ENCODE measurements at places on chromosomes 3 and 15.

GRCh38 chr3:81585937-81586336 is 175.5 kb downstream of the GBE1 start:
- DNase-seq: no peak

GRCh38 chr15:48040166-48040817 is 80.5 kb upstream of the SLC24A5 start:
- no peak for DNase-seq

DNA sequence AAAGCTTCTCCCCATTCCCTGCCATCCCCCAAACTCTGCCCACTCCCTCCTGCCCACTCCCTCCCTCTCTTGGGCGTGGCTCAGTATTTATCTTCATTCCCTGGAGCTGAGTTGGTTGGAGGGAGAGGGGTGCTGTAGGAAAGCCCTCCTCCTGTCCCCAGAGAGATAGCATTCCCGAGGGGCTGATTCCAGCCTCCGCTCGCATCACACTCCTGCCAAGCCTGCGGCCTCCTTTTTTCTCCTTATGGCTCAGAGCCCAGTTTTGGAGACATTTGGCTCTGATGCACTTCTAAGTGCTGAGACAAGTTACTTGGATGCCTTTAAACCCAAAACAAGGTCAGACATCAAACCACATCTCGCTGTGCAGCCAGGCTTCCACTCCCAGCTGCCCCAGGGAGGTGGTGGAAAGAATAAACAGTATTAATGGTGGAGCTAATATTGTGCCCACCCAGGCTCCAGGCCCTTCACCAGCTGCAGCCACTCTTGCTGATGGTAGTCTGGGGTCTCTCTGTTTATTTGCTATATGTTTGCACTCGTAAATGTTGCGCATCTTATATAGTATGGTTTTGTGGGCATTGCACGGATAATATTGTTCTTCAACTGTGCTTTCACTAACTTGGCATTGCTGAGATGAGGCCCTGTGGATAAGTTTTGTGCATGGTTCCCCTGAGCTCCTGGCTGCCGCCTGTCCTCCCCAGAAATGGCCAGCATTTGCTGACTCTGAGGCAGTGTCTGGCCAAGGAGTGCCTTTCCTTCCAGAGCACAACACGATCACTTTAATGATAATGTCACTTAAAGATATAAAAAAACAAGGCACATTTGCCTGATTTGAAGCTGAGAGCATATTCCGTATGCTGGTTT is 157.2 kb downstream of the LRRC28 start:
- DNase-seq: peak; percentile 5

DNA sequence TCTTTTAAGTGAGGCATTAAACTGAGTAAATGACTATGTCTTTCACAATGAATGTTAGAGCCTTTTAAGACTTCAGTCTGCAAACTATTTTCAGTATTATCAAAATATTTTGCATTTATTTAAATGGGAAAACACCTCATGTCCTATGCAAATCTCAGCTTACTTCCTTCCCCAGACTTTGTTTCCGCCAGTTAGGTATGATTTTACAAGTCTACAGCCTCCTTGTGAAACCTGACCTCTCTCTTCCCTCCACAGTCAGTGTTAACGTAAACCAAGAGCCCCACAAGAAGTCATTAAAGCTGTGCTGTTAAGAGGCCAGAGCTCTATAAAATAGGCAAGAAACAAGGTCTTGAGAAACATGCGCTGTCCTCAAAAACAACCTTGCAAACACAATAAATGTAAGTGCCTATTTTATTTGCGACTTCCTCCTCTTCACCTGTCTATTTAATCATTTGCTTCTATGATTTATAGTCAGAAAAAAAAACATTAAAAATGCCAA is 48.3 kb downstream of the PRTG start:
- DNase-seq: no peak

DNA sequence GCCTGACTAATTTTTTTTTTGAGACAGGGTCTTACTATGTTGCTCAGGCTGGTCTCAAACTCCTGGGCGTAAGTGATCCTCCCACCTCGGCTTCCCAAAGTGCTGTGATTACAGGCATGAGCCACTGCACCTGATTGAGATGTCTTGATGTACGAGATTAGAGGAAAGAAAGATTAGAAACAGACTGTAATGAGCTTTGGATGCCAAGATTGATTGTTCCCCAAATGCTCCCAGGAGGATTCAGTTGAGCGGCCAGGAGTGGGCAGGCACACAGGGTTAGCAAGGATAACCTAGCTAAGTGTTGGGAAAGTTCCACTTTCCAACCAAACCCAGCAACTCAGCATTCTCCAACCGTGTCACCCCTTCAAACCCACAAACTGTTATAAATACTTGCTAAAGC is 63.7 kb downstream of the SRGAP3 start:
- no peak for DNase-seq

- DNase-seq: peak; percentile 54
Measured at GRCh38 chr15:48221885-48222284, 15.8 kb downstream of the SLC12A1 start.

GRCh38 chr3:116301422-116301821 is 143.9 kb downstream of the LSAMP start:
- DNase-seq: no peak

All from NCI-H1092 treated with DMSO at 0.1 percent for 48 hours (cell line).